B cell (primary cell): ENCODE measurements at places on chromosomes 3 and 15. TPM values are rescaled to one million over a fixed set of nuclear protein-coding genes. Genes with fewer than 3 reads are reported as not detected.

Gene ANKRD34C
- total RNA-seq: not detected in 2 replicates

- no peak for DNase-seq
Observed at GRCh38 chr3:61638741-61639140, 77.4 kb downstream of the PTPRG start.

DNA sequence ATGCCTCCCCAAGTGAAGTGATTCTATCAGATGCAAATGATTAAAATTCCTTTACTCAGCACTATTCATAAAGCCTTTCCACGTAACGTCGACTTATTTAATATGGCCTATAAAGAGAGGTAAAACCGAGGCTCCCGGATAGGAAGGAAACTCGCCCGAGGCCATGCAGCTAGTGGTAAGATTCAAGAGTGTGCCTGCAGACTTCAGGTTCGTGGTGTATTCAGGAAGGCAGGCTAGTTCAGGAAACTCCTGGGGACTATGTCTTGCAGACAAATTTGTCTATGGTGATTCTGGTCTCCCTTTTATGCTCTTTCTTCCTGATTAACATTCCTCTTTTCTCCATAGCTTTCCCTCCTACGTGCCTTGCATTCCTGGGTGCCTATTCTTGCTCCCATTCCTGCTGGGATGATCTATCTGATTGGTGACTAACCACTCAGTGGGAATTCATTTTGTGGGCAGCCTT, 150.7 kb downstream of the SST start:
- DNase-seq: no peak

- DNase-seq: no peak
Observed at GRCh38 chr3:17360991-17361390, 381.4 kb downstream of the TBC1D5 start.

Gene PLA1A
- total RNA-seq: 0.27 and 0.58 TPM in 2 replicates
